Pons (tissue), 1 donor: ENCODE measurements at places on chromosomes 1 and 21.

DNA sequence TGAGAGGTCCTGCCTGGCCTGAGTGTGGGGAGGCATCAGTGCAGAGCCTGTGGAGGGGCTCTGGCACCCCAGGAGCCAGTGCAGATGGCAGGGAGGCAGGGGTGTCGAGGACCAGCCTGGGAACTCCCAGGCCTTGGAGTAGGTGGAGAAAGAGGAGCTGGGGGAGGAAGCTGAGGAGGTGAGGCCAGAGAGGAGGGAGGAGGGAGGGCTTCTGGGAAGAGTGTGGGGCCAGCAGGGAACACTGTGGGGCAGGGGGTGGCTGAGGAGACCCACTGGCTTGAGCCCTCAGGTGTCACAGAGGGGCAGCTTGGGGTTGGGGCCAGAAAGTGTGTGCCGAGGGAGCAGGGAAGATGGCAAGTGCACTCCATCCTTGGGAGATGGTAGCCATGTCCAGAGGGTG lies 3.8 kb downstream of the COQ8A start:
- DNase-seq: no peak

GRCh38 chr21:26168371-26168770 lies 2.2 kb downstream of the APP start:
- DNase-seq: no peak

DNA sequence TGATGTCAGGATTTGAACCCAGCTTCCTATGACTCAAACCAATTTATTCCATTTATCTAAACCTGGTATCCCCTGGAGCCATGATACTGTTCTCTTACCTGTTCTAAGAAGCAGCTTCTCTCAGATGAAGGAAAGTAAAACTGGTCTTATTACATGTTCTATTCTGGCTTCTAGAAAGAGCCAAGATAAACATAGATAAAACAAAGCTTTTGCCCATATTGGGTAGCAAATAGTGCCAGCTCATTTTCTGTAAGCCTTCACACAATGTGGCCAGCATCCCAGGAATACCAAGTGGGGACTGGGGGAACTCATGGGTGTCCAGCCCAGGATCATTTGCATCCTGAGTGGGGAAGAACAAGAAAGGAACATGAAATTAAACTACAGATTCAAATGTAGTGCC lies 53.5 kb upstream of the EPHA8 start:
- DNase-seq: no peak

DNA sequence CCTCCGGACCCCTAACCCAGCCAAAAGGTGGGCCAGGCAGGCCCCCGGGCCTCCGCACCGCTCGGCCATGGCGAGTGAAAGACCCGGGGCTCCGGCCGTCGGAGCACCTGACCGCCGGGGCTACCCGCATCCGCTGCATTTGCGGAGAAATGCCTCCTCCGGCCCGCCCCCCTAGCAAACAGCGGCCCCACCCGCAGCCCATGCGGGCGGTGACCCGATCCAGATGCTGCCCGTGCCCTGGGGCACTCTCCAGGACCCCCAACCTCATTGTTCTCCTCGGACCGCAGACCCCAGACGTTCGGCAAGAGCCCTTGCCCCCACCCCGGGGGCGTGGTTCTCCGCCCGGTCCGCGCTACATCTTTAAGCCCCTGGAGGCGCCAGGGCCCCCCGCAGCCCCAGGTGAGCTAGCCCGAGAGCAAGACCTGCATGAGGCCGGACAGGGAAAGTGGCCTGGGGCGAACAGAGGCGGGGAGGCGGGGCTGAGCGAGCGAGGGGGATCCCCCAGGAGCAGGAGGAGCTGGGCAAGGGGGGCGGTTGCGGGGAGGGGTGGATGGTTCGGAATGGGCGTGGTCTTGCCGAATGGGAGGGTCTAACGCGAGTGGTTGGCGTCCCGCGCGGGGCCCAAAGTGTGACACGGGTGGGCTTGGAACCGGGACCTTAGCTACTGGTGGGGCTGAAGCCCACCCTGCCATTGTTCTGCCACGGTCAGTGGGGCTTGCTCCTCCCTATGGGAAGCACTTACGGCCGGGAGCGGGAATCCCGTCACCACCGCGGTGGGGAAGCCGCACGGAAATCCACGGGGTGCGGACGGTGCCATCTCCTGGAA lies 6.3 kb upstream of the CRYBG2 start:
- DNase-seq: no peak

DNA sequence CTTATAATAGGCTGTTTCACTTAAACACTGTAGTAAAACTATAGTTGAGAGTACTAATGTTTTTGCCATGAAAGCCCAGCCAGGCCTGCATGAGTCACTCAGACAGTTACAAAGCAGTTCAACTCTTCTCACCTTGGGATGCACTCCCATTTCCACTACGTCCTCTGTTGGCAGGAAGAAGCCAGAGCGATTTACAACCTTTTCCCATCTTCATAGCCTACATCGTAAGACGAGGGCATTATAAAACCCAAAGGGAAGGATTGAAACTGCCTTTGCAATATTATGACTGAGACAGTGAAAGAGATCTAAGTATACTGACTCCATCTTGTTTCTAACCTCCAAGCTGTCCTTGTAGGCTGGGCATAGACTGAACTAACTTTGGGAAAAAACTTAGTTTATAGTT lies 71.8 kb upstream of the CSF1 start:
- no peak for DNase-seq

DNA sequence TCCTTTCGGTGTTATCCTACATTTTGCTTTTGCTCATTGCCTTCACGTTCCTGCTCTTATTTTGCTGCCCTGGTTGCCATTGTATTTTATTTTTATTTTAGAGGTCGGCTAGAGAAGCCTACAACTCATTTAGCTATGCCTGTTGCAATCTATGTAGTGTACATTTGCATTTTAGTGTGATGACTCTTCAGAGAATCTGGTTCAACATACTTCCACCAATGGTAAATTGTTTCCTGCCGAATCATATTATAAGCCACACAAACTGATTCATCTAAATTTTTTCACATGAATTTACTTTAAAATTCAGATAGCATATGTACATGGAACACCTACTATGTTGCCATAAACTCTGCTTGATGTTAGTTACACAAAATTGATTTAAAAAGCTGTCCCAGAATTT lies 1596.9 kb downstream of the PLA2G4A start:
- DNase-seq: no peak
